Stimulated activated CD4-positive, alpha-beta T cell treated with anti-CD3 and anti-CD28 coated beads, TNF-alpha, amount 100 ng/mL, for 1 hour (primary cell): ENCODE measurements at places on chromosomes 11 and 22.

- no peak for DNase-seq
Observed at GRCh38 chr11:107272561-107272960, 185.1 kb downstream of the CWF19L2 start.

- no peak for DNase-seq
Observed at GRCh38 chr11:45215098-45215865, 68.8 kb downstream of the PRDM11 start.

DNA sequence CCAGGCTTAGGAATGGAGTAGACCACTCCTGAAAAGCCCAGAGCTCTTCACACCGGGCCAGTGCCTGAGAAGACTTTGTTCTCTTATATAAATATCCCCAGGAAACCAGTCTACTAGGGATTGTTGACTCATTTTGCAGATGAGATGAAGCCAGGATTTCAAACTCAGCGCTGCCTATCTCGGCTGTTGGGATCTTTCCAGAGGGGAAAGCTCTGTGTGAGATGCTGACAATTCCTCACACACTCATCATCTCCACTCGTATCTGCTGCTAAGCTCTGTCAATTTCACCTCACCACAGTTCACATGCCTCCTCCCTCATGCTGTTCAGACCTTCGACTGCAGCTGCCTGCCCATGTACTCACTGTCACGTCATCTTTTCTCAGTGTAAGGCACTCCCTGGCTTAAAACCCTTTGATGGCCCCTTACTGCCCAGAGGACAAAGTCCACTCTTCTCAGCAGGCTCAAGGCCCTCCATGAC, 12.5 kb downstream of the USH1C start:
- no peak for DNase-seq

GRCh38 chr11:96367342-96367741, 22.4 kb downstream of the CCDC82 start:
- no peak for DNase-seq

- DNase-seq, result no peak
Observed at GRCh38 chr11:32003335-32003734, 87.5 kb upstream of the RCN1 start.

GRCh38 chr11:116422956-116423600, 349.7 kb downstream of the BUD13 start:
- no peak for DNase-seq

DNA sequence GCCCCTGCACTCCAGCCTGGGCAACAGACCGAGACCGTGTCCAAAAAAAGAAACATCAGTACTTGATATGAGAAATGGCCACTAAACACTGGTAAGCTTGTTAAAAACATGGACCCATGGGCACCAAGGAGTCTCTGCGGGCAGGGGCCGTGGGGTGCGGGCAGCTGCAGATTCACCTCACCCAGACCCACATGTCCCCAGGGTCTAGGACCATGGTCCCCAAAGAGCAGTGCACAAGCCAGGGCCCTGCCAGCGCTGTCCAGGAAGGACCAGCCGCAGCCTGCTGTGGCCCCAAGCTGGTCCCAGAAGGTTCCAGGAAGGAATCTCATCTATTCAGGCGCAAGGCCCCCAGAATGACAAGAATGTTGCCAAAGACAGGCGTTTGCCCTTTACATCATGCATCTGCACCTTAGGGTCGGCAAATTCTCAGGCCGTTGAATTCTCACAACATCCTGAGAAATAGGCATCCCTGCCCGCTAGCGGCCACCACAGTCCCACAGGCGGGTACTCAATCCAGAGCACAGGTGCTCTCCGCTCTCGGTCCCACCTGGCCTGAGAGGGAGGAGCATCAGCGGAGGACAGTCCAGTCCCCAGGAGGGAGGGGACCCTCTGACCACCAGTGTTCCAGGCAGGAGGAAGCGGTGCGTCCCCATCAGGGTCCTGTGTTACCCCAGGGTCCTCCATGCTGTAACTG, 9.5 kb downstream of the YPEL1 start:
- no peak for DNase-seq
